ENCODE measurements at places on chromosomes 13 and 19.

DNA sequence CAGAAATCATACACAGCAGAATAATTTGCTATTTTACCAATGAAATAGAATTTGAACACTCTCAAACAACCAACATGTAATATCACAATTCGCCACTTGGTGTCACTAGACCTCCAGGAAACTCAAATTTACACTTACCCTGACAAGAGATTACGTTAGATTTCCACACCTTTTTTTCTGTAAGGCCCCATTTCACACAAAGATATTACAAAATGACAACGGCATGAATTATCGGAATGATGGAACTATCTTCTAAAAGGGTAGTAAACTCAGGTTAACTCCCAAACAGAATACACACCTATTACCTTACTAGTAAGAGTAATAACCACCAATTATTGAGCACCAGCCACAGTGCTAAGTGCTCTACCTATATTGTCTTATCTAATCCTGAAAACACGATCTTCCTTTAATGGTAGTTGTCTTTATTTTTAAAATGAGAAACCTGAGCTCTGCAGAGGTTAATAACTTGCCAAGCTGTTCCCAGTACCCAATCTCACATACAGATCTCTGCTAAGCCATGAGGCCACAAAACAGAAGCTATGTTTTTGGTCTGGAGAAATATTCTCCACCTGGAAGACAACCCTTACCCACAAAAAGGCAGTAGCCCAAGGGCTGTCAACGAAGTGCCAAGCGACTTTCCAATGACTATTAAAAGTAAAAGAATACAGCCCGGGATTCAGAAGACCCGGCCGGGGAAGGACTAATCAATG, 152.4 kb downstream of the DCLK1 start:
- DNase-seq: peak; percentile 1
- no peaks in the 10 kb centered on the region for H3K36me3 ChIP-seq
- no peak overlapping the region for H3K4me3 ChIP-seq
- no peak overlapping the region for H3K27ac ChIP-seq
- H3K4me1 ChIP-seq: no peaks in the 10 kb centered on the region

GRCh38 chr19:35266520-35267352, 2.0 kb upstream of the USF2 start:
- H3K27me3 ChIP-seq: no peaks in the 10 kb centered on the region
- peak overlapping the region; percentile 84 for H3K27ac ChIP-seq
- peaks cover 18% of the 10 kb centered on the region for H3K36me3 ChIP-seq
- peak overlapping the region; percentile 80 for H3K4me3 ChIP-seq
- H3K4me1 ChIP-seq: peaks cover 23% of the 10 kb centered on the region

DNA sequence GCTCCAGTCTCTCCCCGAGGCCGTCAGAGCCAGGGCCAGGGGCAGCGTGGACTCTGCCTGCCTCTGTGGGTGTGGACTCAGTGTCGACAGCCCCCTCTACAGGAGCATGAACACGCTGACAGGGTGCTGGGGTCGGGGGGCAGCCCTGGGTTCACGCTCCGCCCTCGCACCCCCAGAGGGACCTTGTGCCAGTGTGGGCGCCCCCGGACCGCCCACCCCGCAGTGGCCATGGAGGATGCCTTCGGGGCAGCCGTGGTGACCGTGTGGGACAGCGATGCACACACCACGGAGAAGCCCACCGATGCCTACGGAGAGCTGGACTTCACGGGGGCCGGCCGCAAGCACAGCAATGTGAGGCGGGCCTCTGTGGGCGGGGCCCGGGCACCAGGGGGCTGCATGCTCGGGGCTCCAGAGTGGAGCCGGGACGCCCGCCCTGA, 8.3 kb downstream of the TRPM4 start:
- no peak overlapping the region for H3K27ac ChIP-seq
- no peaks in the 10 kb centered on the region for H3K36me3 ChIP-seq
- no peak overlapping the region for H3K4me3 ChIP-seq
- no peaks in the 10 kb centered on the region for H3K4me1 ChIP-seq
- H3K27me3 ChIP-seq: no peaks in the 10 kb centered on the region
- no peak for DNase-seq

DNA sequence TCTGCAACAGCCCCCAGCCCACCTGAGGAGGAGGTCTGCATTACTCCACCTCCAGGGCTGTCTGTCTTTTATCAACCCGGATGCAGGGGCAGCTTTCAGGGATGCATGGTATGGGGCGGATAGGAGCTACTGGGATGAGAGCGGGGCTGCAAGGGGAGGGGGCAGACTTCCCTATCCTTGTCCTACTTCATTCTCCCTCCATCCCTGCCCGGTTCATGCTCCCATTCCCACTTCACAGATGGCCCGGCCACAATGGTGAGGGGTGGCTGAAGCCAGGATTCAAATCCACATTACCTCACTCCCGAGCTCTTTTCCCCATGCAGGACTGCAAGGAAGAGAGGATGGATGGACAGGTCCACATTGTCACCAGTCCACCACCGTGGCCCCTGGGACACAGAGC, 40.5 kb upstream of the VSTM2B start:
- no peaks in the 10 kb centered on the region for H3K36me3 ChIP-seq
- H3K4me3 ChIP-seq: no peak overlapping the region
- H3K4me1 ChIP-seq: no peaks in the 10 kb centered on the region

- DNase-seq: peak; percentile 40
- peak within 1 kb of the TSS; percentile 94 for H3K27ac ChIP-seq
- peaks cover 51% of the 10 kb centered on the region for H3K4me1 ChIP-seq
- H3K4me3 ChIP-seq: peak within 1 kb of the TSS; percentile 99
These were observed at the start of gene CLDND2 for GRCh38 chr19:51368366-51369282. CLDND2 (minus strand) TSS chr19:51369003; CDS start chr19:51368577, 426 bp downstream.

GRCh38 chr13:52842441-52842840, 6.0 kb downstream of the PCDH8 start:
- DNase-seq: no peak
- no peak overlapping the region for H3K27ac ChIP-seq
- H3K4me3 ChIP-seq: no peak overlapping the region
- no peaks in the 10 kb centered on the region for H3K4me1 ChIP-seq
- H3K27me3 ChIP-seq: peaks cover 10% of the 10 kb centered on the region
- H3K36me3 ChIP-seq: no peaks in the 10 kb centered on the region

DNA sequence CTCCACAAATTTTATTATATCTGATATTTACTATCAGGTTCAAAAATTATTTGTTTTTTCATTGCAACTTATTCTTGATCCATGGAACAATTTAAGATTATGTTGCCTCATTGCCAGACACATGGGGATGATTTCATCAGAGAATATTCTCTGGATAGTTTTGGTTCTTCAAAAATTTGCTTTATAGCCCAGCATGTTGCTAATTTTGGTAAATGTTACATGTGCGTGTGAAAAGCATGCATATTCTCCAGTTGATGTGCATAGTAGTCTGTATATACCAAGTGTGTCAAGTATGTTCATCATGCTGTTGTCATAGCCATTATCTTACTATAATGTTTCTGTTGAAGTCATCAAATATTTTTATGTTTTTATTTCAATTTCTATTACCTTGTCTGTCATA, 122.3 kb downstream of the RFC3 start:
- H3K27me3 ChIP-seq: no peaks in the 10 kb centered on the region
- no peaks in the 10 kb centered on the region for H3K4me1 ChIP-seq
- H3K36me3 ChIP-seq: no peaks in the 10 kb centered on the region
- no peak overlapping the region for H3K27ac ChIP-seq

- H3K4me1 ChIP-seq: no peaks in the 10 kb centered on the region
- H3K27me3 ChIP-seq: no peaks in the 10 kb centered on the region
- H3K4me3 ChIP-seq: no peak overlapping the region
These were observed 21.3 kb downstream of the MBD3L2B start for GRCh38 chr19:6999933-7000332.

DNA sequence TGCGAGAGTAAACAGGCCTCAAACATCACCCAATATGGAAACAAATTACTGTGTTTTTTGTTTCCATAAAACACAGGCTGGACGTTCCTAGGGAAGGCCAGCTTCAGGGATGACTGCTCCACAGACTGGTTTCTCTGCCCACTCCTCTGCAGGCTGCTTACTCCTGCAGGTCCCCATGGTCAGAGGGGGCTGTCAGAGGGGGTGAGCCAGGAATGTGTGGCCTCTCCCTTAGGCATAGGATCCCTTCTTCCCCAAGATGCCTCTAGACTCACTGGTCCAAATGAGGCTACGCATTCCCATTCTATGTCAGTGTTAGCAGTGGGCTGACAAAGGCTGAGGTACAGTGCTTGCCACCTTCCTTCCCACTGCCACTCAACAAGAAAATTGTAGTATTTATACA, 229.8 kb downstream of the LHFPL6 start:
- H3K4me3 ChIP-seq: no peak overlapping the region
- H3K4me1 ChIP-seq: no peaks in the 10 kb centered on the region
- no peak for DNase-seq
- no peak overlapping the region for H3K27ac ChIP-seq
- H3K36me3 ChIP-seq: no peaks in the 10 kb centered on the region
- no peaks in the 10 kb centered on the region for H3K27me3 ChIP-seq

- DNase-seq: no peak
- no peak overlapping the region for H3K4me3 ChIP-seq
- no peak overlapping the region for H3K27ac ChIP-seq
- H3K36me3 ChIP-seq: no peaks in the 10 kb centered on the region
These were observed 104.7 kb upstream of the FREM2 start for GRCh38 chr13:38582133-38582532.

- no peaks in the 10 kb centered on the region for H3K4me1 ChIP-seq
- DNase-seq: no peak
- no peaks in the 10 kb centered on the region for H3K27me3 ChIP-seq
These were observed 759.7 kb downstream of the OLFM4 start for GRCh38 chr13:53788286-53788685.

- H3K36me3 ChIP-seq: no peaks in the 10 kb centered on the region
- no peak overlapping the region for H3K27ac ChIP-seq
- H3K27me3 ChIP-seq: peaks cover 3% of the 10 kb centered on the region
- no peaks in the 10 kb centered on the region for H3K4me1 ChIP-seq
- no peak for DNase-seq
- H3K4me3 ChIP-seq: no peak overlapping the region
These were observed 5.5 kb upstream of the METTL21C start for GRCh38 chr13:102700088-102701031.

GRCh38 chr19:1884291-1884718, 991 bp downstream of the ABHD17A start:
- DNase-seq: peak; percentile 35
- no peaks in the 10 kb centered on the region for H3K27me3 ChIP-seq
- H3K27ac ChIP-seq: peak overlapping the region; percentile 96
- peak overlapping the region; percentile 70 for H3K4me3 ChIP-seq
- H3K36me3 ChIP-seq: peaks cover 5% of the 10 kb centered on the region

DNA sequence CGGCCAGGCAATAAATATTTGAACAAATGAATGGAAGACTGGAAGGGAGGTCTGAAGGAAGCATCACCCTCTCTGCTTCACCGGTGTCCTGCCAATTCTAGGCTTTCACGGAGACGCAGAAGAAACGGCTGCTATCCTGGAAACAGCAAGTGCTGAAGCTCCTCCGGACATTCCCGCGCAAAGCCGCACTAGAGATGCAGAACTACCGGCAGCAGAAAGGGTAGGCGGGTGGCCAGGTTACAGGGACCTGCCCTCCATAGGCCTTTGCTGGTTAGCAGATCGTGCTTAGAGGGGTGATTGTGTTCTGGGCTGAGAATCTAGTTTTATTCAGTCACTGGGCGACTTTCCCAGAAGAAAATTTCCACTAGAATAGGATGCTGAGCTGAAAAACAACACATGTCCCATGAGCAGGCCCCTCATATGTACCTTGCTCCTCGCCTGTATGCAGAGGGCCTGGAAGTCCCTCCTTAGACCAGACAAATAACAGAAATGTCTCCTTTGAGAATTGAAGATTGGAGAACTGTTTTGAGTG, 11.0 kb downstream of the PAF1 start:
- no peak overlapping the region for H3K27ac ChIP-seq
- no peaks in the 10 kb centered on the region for H3K27me3 ChIP-seq

DNA sequence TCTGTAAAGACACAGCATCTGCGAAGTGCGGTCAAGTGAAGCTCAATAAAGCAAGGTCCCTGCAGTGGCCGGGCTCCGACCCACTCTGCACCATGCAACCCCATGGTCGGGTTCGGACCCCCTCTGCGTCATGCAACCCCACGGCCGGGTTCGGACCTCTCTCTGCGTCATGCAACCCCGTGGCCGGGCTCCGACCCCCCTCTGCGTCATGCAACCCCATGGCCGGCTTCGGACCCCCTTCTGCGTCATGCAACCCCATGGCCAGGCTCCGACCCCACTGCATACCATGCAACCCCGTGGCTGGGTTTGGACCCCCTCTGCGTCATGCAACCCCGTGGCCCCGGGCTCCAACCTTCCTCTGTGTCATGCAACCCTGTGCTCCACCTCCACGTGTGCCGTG, 43.8 kb downstream of the CARS2 start:
- H3K27me3 ChIP-seq: no peaks in the 10 kb centered on the region
- no peak overlapping the region for H3K27ac ChIP-seq
- peaks cover 23% of the 10 kb centered on the region for H3K36me3 ChIP-seq
- H3K4me3 ChIP-seq: no peak overlapping the region

GRCh38 chr13:37791699-37792098, 77.9 kb downstream of the TRPC4 start:
- no peaks in the 10 kb centered on the region for H3K27me3 ChIP-seq
- H3K36me3 ChIP-seq: no peaks in the 10 kb centered on the region
- no peaks in the 10 kb centered on the region for H3K4me1 ChIP-seq
- H3K4me3 ChIP-seq: no peak overlapping the region

DNA sequence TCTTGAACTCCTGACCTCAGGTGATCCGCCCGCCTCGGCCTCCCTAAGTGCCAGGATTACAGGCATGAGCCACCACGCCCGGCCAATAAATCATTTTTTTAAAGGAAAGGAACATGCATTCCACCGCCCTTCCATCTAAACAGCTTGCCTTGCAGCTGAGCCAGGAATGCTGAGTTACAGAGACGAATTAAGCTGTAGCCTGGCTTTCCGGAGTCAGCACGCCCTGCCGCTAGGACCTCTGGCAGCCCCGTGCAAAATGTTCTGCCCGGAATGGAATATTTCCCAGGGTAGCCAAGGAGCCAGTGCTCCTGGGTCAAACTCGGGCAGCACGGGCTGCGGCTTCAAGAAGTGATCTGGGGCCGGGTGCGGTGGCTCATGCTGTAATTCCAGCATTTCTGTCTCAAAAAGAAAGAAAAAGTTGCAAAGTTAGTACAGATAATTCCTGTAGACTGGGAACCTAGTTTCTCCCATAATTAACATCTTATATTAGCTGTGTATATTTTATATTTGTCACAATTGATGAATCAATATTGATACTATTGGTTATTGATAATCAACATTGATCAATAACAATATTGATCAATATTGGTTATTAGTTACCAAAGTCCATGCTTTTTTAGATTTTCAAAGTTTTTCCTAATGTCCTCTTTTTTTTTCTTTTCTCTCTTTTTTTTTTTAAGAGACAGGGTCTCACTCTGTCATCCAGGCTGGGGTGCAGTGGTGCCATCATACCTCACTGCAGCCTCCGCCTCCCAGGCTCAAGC, 19.2 kb downstream of the ATCAY start:
- H3K4me3 ChIP-seq: no peak overlapping the region
- no peak for DNase-seq
- H3K36me3 ChIP-seq: no peaks in the 10 kb centered on the region
- no peaks in the 10 kb centered on the region for H3K4me1 ChIP-seq

Data from CD8-positive, alpha-beta memory T cell (primary cell).